ENCODE measurements at places on chromosomes 16 and 17.

DNA sequence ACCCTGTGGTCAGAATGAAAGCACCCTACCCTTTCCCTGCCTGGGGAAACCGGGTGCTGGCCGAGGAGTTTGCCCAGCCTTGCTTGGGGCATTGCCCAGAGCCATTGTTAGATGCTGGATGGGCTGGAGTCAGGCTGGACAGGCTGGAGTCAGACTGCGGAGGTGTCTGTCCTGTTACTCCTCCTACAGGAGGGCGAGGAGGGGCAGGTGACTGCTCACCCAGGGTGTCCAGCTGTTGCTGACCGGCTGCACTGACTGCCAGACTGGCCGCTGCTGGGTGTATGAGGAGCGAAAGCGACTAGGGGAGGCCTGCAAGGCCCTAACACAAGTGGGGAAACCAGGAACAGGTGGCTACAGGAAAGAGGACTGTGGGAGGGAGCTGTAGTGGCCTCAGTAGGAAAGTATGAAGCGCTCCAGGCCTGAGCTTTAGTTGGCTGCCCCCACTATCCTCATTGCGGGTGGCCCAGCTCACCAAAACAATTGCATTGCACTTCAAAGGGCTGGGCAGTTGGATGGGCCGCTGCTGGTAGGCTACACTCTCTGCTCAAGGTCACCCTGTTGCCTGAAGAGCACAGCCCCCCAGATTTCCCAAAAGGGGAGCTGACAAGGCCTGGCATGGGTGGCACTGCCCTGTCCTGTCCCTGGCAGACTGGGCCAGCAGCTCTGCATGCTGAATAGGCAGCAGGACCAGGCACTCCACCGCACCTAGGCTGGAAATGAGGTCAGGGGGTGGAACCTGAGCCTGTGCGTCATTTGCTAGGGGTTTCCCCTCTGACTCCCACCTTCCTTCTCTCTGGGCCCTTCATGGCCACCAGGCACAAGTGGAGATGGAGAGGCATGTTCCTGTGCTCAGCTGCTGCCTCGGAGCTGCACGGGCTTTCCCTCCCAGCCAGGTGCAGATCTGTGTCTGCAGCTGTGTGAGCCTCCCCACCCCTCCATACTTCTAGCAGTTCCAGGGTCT lies 18.4 kb downstream of the LDHD start:
- no peak for DNase-seq
- H3K4me1 ChIP-seq = peaks cover 49% of the 10 kb centered on the region
- no peaks in the 10 kb centered on the region for H3K27me3 ChIP-seq
- no peak overlapping the region for H3K4me3 ChIP-seq

GRCh38 chr16:77220427-77220826 lies 21.2 kb downstream of the SYCE1L start:
- H3K36me3 ChIP-seq = no peaks in the 10 kb centered on the region
- no peak for DNase-seq
- H3K4me3 ChIP-seq = no peak overlapping the region
- H3K4me1 ChIP-seq = no peaks in the 10 kb centered on the region

GRCh38 chr17:75652934-75653549 lies 13.9 kb downstream of the RECQL5 start:
- H3K27ac ChIP-seq = no peak overlapping the region
- H3K4me3 ChIP-seq = no peak overlapping the region
- peak; percentile 77 for DNase-seq
- no peaks in the 10 kb centered on the region for H3K27me3 ChIP-seq
- H3K4me1 ChIP-seq = no peaks in the 10 kb centered on the region

DNA sequence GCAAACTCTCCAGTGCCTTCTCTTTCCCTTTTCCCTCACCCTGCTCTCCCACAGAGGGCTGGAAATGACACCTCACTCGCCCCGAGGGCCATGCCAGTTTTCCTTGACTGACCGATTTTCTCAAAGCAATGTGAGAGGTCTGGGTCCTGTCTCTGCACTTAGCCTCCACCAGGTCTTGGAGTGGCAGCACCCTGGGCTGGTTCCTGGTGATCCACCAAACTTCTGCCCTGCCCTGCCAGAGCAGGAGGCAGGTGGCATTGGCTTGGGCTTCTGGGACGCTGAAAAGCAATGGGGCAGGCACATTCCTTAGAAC lies 97.5 kb downstream of the RAB11FIP4 start:
- no peaks in the 10 kb centered on the region for H3K27me3 ChIP-seq
- H3K27ac ChIP-seq = no peak overlapping the region
- no peak for DNase-seq
- peak overlapping the region; percentile 82 for H3K4me3 ChIP-seq

All from H1 (cell line).